Motor neuron (in vitro differentiated cells): ENCODE measurements at places on chromosomes 1 and 21. TPM values are rescaled to one million over a fixed set of nuclear protein-coding genes. Genes with fewer than 3 reads are reported as not detected.

The OR2L5 gene
- total RNA-seq, result 0.25 TPM in 1 of 2 replicates, not detected in the other

The VCAM1 gene
- 58.7 and 62.8 TPM in 2 replicates for total RNA-seq

The NUF2 gene
- 3.2 and 3.4 TPM in 2 replicates for total RNA-seq

The KRTAP19-2 gene
- not detected in 2 replicates for total RNA-seq

The ELF3 gene
- 3.3 and 3.9 TPM in 2 replicates for total RNA-seq

The RGS5 gene
- 3.5 and 6.1 TPM in 2 replicates for total RNA-seq

The ERG gene
- total RNA-seq, result 0.71 and 1.6 TPM in 2 replicates

The HHIPL2 gene
- total RNA-seq, result 0.96 and 1.0 TPM in 2 replicates

The NPR1 gene
- 0.54 and 0.66 TPM in 2 replicates for total RNA-seq

The PLA2G4A gene
- total RNA-seq, result 74.0 and 80.2 TPM in 2 replicates

The OR14K1 gene
- total RNA-seq, result not detected in 2 replicates

The RC3H1 gene
- 19.6 and 25.0 TPM in 2 replicates for total RNA-seq

The TTC24 gene
- total RNA-seq, result not detected in 2 replicates

The LEFTY2 gene
- total RNA-seq, result 0.15 TPM in 1 of 2 replicates, not detected in the other

The RXFP4 gene
- total RNA-seq, result 0.32 TPM in 1 of 2 replicates, not detected in the other

The SDHB gene
- 65.9 and 79.1 TPM in 2 replicates for total RNA-seq

The BRINP2 gene
- total RNA-seq, result 3.2 and 4.0 TPM in 2 replicates

The RPTN gene
- total RNA-seq, result 0.17 and 0.18 TPM in 2 replicates

The C1orf141 gene
- 0.09 and 0.13 TPM in 2 replicates for total RNA-seq

The GPATCH3 gene
- total RNA-seq, result 11.0 and 12.5 TPM in 2 replicates

The LRRC39 gene
- total RNA-seq, result 2.2 and 3.0 TPM in 2 replicates

The PATJ gene
- 2.7 and 3.7 TPM in 2 replicates for total RNA-seq

The OR2AJ1 gene
- not detected in 2 replicates for total RNA-seq

The IL19 gene
- 0.90 and 5.4 TPM in 2 replicates for total RNA-seq

The KLF17 gene
- total RNA-seq, result 0.19 TPM in 1 of 2 replicates, not detected in the other

The C1orf74 gene
- total RNA-seq, result 2.2 and 2.7 TPM in 2 replicates

The RCSD1 gene
- total RNA-seq, result 0.21 and 0.23 TPM in 2 replicates

The NBPF10 gene
- 1.1 and 1.7 TPM in 2 replicates for total RNA-seq

The SELE gene
- total RNA-seq, result 0.10 and 0.47 TPM in 2 replicates

The PDZK1IP1 gene
- not detected in 2 replicates for total RNA-seq

The S100A2 gene
- total RNA-seq, result 1.0 and 3.1 TPM in 2 replicates

The RNF187 gene
- 97.7 and 99.3 TPM in 2 replicates for total RNA-seq

The AKT3 gene
- total RNA-seq, result 99.2 and 99.5 TPM in 2 replicates

The CRB1 gene
- total RNA-seq, result 24.7 and 24.9 TPM in 2 replicates

The CFHR3 gene
- total RNA-seq, result 0.56 TPM in 1 of 2 replicates, not detected in the other

The TOMM40L gene
- 23.2 and 24.3 TPM in 2 replicates for total RNA-seq

The PROK1 gene
- 0.73 TPM in 1 of 2 replicates, not detected in the other for total RNA-seq

The CAMK1G gene
- 6.2 and 7.0 TPM in 2 replicates for total RNA-seq

The RAB7B gene
- 0.11 and 0.25 TPM in 2 replicates for total RNA-seq

The CATSPERE gene
- total RNA-seq, result 0.64 and 0.67 TPM in 2 replicates
